Stimulated activated CD4-positive, alpha-beta T cell treated with anti-CD3 and anti-CD28 coated beads, Interleukin-12 subunit alpha, Interleukin-12 subunit beta, amount 100 ng/mL, for 48 hours (primary cell): ENCODE measurements at places on chromosomes 5 and 9.

DNA sequence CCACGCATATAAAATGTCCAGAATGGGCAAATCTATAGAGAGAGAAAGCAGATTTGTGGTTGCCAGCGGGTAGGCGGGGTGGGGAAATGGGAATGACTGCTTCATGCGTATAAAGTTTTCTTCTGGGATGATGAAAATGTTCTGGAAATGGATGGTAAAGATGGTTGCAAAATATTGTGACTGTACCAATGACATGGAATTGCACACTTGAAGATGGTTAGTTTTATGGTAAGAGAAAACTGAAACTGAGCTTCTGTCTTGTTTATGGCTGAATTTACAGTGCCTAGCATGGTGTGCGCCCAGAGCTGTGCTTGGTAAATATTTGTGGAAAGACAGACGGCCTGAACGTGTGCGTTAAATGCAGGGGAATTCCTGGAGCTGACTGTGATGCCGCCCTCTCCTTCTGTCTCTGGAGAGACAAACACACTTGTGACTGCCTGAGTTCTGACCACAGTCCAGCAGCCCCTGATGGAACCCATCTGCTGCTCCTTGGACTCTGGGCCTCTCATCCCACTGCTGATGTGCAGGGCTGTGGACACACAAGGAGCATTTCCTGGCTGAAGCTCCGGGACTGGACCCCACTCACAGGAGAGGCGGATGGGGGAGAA, 8.6 kb upstream of the PTGES start:
- DNase-seq: no peak

GRCh38 chr5:23400951-23401350, 106.5 kb upstream of the PRDM9 start:
- DNase-seq: no peak

DNA sequence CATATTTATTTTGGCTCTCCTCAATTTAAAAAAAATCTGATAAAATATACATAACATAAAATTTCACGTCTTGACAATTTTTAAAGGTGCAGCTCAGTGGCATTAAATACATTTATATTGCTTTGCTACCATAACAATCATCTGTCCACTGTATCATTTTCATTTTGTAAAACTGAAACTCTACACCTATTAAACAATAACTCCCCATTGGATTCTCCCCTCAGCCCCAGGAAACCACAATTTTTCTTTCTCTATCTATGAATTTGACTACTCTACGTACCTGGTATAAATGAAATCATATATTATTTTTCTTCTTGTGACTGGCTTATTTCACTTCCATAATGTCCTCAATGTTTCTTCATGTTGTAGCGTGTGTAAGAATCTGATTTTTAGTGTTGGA, 563.5 kb downstream of the PRR16 start:
- DNase-seq: no peak

DNA sequence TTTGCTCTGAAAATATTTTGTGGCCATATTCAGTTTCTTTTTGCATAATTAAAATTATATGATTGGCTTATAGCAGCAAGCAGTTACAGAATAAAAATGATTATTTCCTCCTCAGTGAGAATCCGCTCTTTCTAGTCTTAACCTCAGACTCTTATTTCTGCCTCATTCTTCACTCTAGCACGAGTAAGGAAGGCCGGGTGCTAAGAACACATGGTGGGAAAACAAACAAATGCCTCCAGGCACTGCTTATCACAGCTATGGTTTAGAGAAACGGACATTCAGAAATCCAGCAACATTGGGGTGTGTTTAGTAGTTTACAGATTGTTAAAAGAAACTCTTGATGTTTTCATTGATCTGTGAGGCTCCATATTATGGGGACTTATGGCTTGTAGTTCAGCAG, 168.7 kb downstream of the KDM4C start:
- DNase-seq: no peak

GRCh38 chr9:20837166-20837565, 153.1 kb downstream of the FOCAD start:
- DNase-seq: no peak

DNA sequence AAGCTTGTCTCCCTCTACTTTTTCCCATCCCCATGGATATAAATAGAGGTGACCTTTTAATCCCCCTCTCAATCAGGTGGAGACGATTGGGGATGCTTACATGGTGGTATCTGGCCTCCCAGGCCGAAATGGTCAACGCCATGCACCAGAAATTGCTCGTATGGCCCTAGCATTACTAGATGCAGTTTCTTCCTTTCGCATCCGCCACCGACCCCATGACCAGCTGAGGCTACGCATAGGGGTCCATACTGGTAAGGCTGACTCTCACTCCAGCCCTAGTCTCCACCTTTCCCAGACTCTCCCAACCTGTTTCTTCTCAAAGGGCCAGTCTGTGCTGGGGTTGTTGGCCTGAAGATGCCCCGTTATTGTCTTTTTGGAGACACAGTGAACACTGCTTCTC, 3.6 kb downstream of the SPAG8 start:
- DNase-seq: no peak

GRCh38 chr5:135662683-135663082, 83.9 kb upstream of the CXCL14 start:
- no peak for DNase-seq

DNA sequence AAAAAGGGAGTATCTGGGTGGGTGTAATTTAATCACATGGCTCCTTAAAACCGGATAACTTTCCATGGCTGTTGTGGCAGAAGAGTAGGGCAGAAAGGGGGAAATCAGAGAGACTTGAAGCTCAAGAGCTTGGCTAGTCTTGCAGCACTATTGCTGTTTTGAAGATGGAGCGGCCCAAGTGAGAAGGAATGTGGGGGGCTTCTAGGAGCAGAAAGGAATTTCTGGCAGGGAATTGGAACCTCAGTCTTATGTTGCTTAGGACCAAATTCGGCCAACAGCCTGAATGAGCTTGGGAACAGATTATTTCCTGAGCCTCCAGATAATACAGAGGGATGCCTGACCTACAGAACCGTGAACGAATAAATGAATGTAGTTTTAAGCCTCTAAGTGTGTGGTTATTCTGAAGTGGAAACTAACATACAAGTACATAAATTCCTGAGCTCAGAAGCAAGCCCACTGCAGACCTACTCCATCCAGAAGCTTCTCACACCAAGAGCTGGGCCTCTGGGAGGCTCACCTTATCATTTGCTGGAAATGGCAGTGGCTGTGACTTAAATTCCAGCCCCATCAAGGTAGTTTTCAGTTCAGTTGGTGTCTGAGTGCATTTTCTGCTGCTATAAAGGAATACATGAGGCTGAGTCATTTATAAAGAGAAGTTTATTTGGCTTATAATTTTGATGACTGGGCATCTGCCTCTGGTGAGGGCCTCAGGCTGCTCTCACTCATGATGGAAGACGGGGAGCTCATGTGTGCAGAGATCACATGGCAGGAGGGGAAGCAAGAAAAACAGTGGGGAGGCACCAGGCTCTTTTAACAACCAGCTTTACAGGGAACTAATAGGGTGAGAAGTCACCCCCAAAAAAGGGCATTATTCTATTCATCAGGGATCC, 15.3 kb upstream of the TMEM174 start:
- DNase-seq: no peak

DNA sequence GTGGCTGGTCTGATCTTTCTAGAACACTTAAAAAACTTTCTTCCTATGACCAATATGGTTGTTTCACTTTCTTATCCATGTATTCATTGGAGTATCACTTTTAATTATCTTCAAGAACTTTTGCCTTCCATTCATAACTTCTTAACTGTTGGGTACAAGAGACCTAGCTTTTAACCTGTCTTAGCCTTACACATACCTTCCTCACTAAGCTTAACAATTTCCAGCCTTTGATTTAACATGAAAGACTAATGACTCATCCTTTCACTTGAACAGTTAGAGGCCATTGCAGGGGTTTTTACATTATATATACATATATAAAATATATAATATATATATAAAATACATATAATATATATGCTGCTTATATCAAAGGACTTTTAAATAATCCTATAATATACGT, 57.9 kb downstream of the ABHD17B start:
- no peak for DNase-seq

DNA sequence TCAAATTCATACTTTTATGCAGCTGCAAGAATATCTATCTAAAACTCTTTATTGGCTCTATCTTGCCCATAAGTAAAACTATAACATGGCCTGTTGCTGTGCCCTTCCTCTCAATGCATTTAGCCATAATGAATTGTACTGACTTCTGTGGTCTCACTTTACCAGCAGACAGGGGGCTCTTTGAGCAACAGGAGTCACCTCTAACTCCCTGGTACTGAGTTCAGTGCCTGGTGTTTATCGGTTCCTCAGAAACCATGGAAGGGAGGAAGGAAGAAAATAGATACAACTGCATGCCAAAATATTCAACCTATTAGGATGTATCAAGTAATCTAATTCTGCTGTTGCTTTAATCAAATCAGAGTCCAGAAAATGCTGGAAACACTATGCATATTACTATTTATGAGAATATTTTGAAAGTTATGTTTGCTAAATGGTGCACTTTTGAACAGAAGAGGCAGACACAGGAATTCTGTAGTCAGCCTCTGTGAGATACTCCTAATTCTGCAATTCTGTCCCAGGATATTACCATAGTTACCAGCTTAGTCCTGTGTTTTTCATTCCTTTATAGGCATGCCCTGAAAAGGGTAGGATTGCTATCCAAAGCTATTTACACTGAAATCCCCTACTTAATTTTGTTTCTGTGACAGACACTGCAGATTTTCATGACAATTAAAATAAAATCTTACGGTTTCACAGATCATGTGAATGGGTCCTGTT, 89.8 kb downstream of the CD180 start:
- DNase-seq: no peak
